ENCODE measurements at places on chromosomes 5 and 9. TPM values are rescaled to one million over a fixed set of nuclear protein-coding genes. Genes with fewer than 3 reads are reported as not detected.

DNA sequence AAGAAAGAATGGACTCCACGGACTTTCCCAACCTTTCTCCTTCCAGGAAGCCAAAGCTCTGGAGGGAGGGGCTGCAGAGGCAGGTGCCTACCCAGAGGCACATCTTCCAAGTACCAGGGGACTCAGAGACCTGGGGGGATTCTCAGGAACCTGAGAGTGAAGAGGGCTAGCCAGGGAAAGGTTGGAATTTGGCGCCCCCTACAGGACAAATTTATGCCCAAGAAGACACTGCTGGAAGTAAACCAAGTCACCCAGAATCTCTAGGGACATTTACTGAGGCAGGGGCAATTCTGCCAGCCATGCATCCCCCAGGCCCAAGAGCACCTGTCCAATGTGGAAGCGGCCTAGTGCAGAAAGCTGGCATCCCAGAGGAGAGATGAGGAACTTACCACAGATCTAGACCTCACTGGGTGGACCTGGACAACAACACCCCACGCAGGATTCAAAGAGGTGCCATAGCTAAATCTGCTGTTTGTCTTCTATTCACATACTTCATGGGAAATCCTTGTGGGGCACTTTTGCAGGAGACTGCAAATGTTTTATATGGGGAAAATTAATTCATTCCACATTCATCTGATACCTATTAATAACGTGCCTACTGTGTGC, 25.9 kb upstream of the IDNK start:
- no peak for DNase-seq

DNA sequence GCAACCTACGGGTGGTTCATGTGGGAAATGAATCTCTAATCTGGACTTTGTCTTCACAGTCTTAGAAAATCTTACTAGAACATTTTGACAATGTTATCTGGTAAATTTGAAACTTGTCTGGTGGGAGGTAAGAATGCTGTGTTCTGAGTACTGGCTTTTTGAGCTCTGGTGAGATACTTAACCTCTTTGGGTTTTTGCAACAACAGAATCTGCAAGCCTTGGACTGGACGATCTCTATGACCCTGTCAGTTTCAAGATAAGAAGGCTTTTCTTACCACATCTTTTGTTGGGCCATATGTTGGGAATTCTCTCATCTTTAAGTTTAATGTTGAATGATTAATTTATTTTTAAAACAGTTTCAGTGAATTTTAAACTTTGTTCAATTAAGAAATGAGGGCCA, 112.9 kb downstream of the GOLPH3 start:
- DNase-seq: no peak

DNA sequence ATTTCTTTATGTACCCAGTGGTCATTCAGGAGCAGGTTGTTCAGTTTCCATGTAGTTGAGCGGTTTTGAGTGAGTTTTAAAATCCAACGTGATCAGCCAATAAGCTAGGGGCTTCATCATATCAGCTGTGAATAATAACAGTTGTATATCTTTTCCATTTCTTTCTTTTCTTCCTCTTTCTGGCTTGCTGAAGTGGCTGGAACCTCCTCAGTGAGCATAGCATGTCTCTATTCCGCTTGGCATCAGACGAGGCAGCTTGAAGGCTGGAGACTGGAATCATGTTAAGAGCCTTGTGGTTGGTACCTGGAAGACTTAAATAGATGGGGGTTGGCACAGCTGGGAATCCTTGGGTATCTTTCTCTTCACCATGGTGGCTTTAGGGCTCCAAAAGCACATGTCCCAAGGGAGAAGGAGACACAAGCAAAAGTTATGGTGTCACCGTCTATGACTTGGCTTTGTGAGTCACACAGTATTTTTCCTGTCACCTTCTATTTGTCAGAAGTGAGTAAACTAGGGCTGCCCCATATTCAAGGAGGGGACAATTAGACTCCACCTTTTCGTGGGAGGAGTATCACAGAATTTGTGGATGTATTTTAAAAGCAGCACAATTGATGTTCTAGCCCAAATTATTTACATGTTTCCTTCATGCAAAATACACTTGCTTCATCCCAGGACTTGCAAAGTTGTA, 38.0 kb upstream of the RETREG1 start:
- no peak for DNase-seq

LCN1 gene
- total RNA-seq: not detected

UGCG gene
- total RNA-seq: 130 TPM

DNA sequence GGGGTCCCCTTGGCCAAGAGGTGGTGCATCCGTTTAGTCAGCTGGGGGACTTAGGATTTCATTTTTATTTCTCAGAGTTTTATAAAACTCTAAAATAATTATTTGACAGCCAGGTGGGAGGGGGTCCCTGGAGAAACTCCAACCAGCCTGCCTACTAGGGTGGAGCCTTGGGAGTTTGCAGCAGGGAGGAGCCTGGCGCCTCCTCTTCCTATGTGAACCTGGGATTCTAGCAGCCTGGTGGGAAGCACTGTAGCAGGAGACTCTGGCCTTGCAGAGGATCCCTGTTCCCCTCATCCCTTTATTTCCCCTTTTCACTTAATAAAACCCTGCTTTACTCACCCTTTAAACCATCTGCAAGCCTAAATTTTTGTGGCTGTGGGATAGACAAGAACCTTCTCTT, 50.8 kb downstream of the FXN start:
- DNase-seq: no peak

DNA sequence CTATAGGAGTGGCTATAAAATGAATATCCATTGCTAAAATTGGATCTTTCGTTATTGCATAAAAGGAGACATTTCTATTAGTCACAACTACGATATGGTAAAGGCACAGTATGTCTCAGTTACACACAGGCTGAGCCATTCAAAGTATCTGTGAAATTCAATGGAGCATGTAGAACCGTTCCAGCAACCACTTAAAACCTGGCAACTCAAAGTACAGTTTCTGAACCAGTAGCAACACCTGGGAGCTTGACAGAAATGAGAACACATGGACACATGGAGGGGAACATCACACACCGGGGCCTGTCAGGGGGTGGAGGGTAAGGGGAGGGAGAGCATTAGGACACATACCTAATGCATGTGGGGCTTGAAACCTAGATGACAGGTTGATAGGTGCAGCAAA, 15.4 kb downstream of the POC5 start:
- DNase-seq: no peak

GRCh38 chr9:129327552-129328328, 149.7 kb upstream of the IER5L start:
- no peak for DNase-seq

- DNase-seq: no peak
Observed at GRCh38 chr9:6656614-6657300, 11.2 kb upstream of the GLDC start.

LRRC19 gene
- total RNA-seq: not detected
